Fibroblast of the aortic adventitia (primary cell): ENCODE measurements at places on chromosomes 3 and 15.

- no peak for DNase-seq
These were observed 13.4 kb upstream of the BMF start for GRCh38 chr15:40121911-40122638.

GRCh38 chr15:94230883-94231722 lies at the start of gene MCTP2:
Gene MCTP2, plus strand, starts transcription at chr15:94231561. Its CDS starts 66,705 bp downstream, at chr15:94298266.
- peak; percentile 37 for DNase-seq

- no peak for DNase-seq
These were observed 522.6 kb upstream of the PROK2 start for GRCh38 chr3:72307438-72308115.

- peak; percentile 13 for DNase-seq
These were observed 49.9 kb upstream of the FURIN start for GRCh38 chr15:90818251-90819210.

GRCh38 chr3:78911394-78911793 lies 856.4 kb downstream of the ROBO1 start:
- DNase-seq, result no peak

GRCh38 chr3:5692446-5692845 lies 504.9 kb downstream of the EDEM1 start:
- no peak for DNase-seq

DNA sequence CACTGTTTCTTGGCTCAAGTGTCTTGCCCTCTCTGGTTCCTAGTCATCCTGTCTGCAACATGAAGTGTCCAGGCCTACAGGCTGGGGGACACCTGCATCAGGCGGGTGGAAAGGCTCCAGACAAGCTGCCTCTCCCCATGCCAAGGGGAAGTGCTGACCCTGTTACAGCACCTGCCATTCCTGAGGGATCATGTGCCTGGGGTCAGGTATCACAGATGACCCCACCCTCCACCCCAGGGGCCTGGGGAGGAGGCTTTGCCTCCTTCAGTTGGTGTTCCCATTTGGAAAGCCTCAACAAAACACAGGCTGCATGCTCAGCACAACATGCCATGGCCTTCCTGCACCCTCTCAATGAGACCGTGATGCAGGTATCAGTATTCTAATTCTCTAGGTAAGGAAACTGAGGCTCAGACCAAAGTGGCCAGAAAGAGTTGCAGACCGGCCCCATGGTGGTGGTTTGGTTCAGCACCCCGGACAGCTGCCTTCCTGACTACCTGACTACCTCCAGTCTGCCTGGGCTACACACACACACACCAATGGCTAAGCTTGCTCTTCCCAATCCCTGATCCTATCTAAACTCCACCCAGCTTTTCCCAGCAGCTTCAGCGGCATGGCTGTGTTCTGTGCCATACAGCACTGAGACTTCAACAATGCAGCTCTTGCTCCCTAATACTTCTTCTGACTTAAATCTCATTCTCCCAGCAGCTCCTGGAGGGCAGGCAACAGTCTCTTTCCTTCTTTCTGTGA lies 69.7 kb upstream of the LINGO1 start:
- peak; percentile 22 for DNase-seq

DNA sequence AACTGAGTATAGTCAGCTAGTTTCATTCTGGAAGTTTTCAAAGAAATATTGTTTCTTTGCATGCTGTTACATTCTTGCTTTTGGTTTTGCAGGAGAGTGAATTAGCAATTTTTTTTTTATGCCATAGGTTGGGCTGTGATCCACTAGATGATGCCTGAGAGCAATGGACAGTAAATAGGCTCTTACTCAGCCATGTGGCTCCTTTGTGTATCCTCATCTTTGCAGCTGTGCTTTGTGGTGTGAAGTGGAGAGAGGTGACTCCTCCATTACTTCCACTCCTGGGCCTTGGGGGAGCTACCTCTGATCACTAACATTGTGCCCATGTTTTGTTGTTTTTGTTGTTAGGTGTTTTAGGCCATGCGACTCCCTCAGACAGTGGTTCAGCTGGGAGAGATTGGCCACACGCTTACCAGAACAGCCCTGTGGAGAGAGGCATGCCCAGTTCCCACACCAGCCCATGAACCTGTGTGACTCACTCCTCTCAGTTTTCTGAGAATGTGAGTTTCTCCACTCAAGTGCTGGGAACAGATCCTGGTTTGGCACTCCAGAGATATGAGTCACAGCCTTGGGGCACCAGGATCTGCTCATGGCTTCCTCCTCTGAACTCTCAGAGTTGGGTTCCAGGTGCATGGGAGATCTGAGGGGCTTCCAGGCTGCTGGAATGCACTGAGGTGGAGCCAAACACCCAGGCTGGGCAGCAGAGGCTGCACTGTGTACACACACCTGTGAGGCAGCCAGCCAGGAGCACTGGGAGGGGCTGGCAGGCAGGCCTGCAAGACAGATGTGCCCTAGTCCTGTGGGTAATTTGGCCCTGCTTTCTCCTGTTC lies 785.3 kb downstream of the ROBO2 start:
- no peak for DNase-seq

DNA sequence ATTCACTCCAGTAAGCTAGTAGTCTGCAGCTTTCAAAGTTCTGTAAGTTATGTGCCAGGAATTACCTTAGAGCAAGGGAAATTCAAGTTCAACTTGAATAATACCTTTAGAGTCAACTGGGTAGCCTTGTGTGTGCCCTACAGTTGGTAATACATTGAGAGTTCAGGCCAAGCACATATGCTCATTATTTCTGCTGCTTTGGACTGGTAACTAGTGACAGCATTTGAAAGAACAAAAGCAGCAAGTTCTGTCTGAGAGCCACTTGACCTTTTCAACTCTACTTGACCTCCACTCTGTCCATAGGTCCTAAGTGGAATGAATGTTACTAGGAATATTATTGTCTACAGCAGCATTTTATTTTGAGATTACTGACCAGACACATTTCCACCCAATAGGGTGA lies 723.5 kb downstream of the NLGN1 start:
- DNase-seq, result no peak

DNA sequence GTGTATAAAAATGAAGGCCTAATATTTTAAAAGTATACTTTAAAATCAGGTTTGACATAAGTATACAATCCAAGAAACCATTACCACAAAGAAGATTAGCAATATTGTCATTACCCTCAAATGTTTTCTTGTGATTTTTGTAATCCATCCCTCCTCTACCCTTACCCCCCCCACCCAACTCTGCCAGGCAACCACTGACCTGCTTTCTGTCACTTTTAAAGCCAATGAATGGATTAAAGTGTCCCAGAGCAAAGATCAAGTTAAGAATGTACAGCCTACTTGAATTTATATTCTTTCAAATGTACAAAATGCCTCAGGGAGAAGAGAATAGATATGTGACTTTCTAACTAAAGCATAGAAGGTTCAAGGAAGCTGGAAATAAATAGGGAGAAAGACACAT lies 1038.8 kb upstream of the GBE1 start:
- DNase-seq, result no peak

GRCh38 chr3:100311011-100311410 lies 23.5 kb upstream of the NIT2 start:
- no peak for DNase-seq

DNA sequence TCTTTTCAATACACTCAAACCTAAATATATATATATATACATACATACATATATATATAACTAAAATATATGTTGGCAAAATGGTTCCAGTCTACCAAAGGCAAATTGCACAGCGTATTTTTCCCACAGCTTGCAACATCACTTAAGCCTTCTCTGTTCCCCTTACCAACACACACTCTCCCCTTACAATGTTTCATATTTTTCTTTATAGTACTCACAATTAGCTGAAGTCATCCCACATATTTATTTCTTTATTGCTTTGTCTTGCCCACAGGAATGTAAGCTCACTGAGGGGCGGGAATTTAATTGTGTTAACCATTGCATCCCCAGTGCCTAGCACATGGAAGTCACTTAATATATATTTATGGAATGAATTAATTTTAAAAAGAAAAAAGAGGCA lies 288.3 kb downstream of the ULK4 start:
- DNase-seq, result no peak

GRCh38 chr15:31300208-31300661 lies 26.4 kb upstream of the KLF13 start:
- DNase-seq, result no peak

- peak; percentile 90 for DNase-seq
These were observed 67.8 kb downstream of the BDH1 start for GRCh38 chr3:197487911-197488391.

- no peak for DNase-seq
These were observed 98.5 kb upstream of the MYO5C start for GRCh38 chr15:52394118-52394517.

- DNase-seq, result no peak
These were observed 1.4 kb downstream of the ARID3B start for GRCh38 chr15:74542166-74543042.

DNA sequence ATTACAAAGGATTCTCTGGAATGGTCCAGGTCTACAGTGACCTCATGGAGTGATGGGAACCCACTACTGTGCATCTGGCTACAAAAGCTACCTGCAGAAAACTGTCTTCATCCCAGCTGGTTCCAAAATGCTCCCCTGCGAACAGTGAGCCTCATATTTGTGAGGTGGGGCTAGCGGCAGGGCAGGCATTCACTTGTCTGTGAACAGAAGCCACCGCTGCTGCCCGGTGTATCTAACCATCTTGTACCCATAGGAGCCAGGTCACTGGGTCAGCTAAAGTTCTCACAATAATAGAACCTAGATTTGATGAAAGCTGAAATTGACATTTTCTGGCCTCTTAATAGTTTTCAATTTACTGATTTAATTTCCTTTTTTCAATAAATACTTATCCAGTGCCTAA lies 150.7 kb downstream of the KLF13 start:
- DNase-seq, result no peak

GRCh38 chr3:80770106-80771074 lies 991.1 kb downstream of the GBE1 start:
- peak; percentile 40 for DNase-seq

GRCh38 chr15:42069025-42069424 lies 25.3 kb downstream of the PLA2G4D start:
- no peak for DNase-seq

DNA sequence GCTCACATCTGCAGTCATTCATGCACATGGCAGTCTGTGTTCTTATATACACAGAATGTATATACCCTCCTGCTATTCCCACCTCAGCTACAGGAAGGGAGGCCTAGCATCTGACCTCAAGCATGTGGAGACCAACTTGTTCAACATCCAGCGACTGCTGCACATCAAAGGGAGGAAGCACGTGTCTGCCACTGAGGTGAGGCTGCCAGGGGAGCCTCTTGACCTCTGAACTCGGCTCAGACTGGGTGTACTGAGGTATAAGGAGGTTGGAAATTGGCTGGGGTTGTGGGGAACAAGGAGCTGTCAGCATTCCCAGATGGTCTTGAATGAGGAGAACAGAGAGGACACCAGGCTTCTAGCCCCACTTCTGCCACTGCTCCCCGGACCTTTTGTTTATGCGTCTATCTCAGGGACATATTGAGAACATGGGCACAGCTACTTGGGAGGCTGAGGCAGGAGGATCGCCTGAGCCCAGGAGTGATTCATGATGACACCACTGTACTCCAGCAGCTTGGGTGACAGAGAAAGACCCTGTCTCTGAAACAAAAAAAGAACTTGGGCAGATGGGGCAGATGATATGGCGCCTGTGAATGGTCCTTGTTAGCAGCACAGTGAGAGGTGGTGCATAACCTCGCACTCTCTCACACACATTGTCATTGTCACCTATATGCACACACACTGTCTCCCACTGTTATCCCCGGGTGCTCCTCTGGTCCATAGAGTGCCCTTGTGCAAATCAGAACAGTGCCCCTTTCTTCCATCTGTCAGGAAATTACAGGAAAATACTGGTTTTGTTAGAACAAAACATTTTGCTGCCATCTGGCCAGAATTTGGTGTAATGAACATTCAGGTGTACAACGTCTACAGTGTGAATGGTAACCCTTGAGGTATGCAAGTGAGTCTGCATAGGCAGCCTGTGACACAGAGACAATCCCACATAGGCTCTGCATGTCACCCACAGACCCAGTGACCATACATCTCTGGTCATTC lies 5.4 kb downstream of the VILL start:
- DNase-seq, result no peak

DNA sequence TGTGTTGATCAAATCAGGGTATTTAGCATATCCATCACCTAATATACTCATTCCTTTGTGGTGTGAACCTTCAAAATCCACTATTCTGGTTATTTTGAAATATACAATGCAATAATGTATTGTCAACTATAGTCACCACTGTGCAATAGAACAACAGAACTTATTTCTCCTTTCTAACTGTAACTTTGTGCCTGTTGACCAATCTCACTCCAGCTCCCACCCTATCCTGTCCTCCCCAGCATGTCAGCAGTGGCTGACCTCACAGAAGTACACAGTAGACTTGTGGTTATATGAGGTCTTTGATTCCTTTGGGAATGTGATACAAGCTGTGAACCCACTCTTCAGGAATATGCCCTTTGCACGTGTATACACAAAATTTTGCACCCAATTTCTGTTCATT lies 64.2 kb downstream of the ECT2 start:
- no peak for DNase-seq

- no peak for DNase-seq
These were observed 123.8 kb downstream of the PPM1L start for GRCh38 chr3:160879859-160880258.

- DNase-seq, result no peak
These were observed 13.1 kb upstream of the LRRC2 start for GRCh38 chr3:46578973-46579755.

DNA sequence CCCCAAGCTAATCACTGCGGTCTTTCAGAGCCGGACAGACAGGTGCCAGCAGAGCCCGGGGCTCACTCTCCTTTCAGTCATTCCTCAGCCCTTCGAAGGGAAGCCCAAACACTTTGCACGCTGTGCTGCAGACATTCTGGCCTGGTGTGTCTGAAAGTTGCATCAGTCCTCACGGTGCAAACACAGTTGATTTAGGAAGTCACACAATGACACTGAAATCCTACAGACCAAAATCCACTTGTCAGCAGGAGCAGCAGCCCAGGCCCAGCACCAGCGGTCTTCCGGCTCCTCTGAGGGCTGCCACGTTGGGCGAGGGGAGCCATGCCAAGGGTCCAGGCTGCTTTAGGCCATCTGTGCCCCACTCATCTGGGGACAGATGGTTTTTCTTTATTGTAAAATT lies 61.6 kb downstream of the RGMA start:
- peak; percentile 39 for DNase-seq

DNA sequence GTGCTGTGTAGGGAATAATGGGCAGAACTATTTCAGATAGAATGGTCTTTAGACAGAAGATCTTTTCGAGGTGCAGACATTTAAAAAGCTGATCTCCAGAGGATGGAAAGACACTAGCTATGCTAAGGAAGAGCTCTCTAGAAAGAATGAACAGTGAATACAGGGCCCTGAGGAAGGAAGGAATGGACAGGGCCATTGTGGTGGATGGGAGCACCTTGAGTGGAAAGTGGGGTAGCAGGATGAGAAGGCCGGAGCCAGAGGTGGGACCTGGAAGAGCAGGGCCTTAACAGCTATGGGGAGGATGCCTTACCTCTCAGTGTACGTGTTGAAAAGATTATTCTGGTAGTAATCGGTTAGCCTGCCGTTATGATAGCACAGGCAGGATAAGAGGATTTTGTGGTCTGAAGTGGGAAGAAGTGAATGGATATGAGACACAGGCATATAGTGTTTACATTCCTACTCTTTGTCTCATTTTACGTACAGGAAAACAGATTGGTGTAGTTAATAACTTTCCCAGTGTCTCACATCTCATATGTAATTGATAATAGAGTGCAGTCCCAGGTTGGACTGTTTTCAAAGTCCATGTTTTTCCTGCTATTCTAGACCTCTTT lies 172.4 kb downstream of the KLHL25 start:
- DNase-seq, result peak; percentile 70

GRCh38 chr3:60046210-60046609 lies 996.4 kb upstream of the CFAP20DC start:
- DNase-seq, result no peak

GRCh38 chr3:112671930-112672715 lies 31.2 kb upstream of the CCDC80 start:
- DNase-seq, result peak; percentile 99
